ENCODE measurements at places on chromosomes 7 and 10.

DNA sequence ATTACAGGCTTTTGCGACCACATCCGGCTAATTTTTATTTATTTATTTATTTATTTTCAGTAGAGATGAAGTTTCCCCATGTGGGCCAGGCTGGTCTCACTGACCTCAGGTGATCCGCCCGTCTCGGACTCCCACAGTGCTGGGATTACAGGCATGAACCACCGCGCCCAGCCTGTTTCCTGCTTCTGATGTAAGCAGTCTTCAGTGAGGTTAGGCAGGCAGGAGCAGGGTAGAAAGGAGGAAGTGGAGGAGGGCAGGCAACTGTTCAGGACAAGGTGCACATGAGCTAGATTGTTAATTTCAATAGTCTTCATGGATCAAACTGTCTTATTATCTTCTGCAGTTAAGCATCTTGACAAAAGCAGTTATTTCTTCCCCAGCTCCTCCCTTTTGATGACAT lies 605.0 kb downstream of the CCSER2 start:
- DNase-seq: no peak

DNA sequence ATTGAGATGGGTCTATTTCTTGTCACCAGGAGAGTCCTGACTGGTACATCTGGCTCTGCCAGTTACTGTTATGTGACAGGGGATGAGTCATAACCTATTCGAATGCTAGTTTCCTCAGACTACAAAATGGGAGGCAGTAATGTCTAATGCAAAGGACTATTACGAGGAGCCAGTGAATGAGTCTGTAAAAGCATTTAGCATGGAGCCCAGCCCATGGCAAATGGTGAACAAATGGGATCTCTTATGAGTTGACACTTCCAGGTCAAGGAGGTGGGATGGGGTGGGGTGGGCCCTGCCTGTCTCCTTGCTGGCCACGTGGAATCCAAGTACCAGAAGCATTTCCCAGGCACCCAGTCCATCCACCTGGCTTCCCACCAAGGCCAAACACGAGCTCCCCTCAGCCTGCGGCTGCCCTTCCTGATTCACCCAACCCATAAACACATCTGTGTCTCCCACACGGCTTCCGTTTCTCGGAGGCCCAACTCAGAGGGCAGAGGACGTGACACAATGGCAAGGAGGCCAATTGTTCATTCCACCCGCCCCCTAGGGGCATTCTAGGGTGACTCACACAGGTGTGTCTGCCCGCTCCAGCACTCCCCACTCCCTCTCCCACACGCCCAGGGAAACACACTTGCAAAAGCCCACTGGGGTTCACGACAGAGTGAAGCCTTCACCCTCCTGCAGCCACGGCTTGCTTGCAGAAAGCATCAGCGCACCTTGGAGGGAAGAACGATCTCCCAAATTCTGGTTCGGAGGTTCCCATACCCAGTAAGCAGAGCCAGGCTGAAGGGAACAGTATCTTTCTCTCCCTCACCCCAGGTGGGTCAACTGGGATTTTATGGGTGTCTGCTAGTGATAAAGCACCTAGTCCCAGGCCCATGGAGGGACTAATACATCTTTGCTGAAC lies 109.8 kb downstream of the SH3PXD2A start:
- DNase-seq: no peak

DNA sequence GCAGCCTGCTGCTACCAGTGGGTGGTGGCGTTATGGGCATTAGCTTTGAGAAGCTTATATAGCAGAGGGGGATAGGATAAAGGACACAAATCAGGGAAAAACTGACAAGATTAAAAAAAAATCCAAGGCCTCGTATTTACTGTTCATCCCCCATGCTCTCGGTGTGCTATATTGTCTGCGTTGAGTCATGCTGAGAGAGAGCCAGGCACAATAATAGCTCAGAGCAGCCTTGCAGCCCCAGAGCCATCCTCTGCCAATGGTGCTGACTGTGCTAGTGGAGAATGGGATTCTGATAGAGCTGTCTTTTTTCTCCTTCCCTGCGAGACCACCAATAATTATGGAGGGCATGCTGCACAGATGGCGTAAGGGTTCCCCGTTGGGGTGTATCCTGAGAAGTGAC lies 51.7 kb upstream of the FZD1 start:
- no peak for DNase-seq

- no peak for DNase-seq
These were observed 412.2 kb upstream of the ZMIZ1 start for GRCh38 chr10:78656417-78657162.

GRCh38 chr10:86759073-86759672 lies 2.8 kb downstream of the BMPR1A start:
- no peak for DNase-seq

- DNase-seq: no peak
These were observed 26.1 kb upstream of the DNAJB6 start for GRCh38 chr7:157310676-157311185.

GRCh38 chr7:102232611-102233286 lies 53.9 kb upstream of the SH2B2 start:
- no peak for DNase-seq

- no peak for DNase-seq
These were observed 368.4 kb downstream of the ARL4A start for GRCh38 chr7:13055732-13056368.

- DNase-seq: no peak
These were observed 51.3 kb downstream of the TWIST1 start for GRCh38 chr7:19066170-19066569.

DNA sequence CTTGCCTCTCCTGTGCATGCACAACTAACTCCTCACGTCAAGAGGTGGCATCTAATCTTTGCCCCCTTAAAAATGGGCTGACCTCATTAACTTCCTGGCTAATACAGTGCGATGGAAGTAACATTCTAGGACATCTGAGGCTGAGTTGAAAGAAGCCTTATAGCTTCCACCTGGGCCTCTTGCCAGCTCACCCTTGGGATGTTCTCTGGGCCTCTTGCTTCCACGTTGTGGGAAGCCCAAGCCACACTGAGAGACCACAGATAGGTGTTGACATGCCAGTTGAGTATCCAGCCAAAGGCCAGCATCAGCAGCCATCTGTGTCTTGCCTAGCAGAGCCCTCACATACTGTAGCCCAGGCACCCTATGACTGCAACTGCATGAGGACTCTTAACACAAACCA lies 60.8 kb upstream of the GDF10 start:
- no peak for DNase-seq

All from NCI-H1436 (cell line).